ENCODE measurements at places on chromosomes 16 and 17.

GRCh38 chr16:50722405-50722737 is 19.5 kb upstream of the CYLD start:
- no peak for DNase-seq

DNA sequence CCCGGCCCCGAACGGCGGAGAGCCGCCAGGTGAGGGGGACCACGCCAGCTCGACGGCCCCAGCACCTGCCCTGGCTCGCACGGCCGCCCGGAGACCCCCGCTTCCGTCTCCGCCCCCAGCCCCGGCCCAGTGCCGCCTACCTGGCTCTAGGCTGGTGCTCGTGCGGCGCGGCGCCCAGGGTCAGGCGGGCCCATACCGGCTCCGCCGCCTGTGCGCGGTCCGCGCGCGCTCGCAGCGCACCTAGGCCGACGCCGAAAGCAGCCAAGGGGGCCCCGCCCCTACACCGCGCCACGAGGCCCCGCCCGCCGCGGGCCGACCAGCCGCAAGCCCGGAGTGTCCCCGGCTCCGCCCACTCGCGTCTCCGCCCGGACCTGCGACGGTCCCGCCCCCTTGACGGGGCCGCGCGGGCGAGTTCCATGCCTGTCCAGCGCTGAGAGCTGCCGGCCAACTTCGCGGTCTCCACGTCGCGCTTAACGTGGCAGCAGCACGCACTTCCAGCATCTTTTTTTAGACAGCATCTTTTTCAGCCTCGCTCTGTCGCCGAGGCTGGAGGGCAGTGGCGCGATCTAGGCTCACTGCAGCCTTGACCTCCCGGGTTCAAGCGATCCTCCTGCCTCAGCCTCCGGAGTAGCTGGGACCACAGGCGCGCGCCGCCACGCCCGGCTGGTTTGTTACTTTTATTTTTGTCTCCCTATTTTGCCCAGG is at the start of gene SLC25A39:
TSS of gene SLC25A39 (minus strand) at position 253 of the 705 bp plus-strand sequence. CDS start 1,261 bp downstream, outside the sequence.
- peak; percentile 93 for DNase-seq

- no peak for DNase-seq
Measured at GRCh38 chr17:39018267-39019134, 51.3 kb upstream of the FBXO47 start.

DNA sequence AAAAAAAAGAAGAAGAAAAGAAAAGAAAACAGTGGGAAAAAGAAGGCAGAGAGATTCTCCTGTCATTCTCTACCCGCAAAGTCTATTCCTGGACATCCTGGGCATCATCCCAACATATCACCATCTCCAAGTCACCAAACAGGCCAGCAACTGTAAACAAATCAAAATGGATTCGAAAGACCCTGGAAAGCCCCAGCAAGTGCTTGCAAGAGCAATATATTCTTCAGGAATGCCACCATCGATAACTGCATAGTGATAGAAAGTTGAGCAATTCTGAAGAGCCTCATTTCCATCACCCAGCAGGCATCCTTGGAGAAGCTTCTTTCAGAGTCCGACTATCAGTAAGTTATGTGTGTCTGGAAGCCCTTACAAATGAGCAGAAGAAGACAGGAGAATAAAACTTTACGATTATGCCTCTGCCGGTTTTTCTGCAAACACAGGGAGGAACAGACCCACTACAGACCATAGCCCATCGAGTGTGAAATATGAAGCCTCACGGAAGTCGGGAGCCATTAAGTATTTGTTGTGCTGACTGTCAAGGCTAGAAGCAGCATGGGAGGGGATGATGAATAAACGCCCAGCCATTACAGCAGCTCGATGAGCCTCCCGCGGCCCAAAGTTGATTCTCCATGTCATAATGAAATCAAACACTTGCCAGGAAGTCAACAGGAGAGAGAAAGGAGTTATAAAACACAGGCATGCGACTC is 64.5 kb upstream of the SEC14L1 start:
- no peak for DNase-seq

- DNase-seq = no peak
Measured at GRCh38 chr16:57994778-57995177, 5.7 kb downstream of the ZNF319 start.

DNA sequence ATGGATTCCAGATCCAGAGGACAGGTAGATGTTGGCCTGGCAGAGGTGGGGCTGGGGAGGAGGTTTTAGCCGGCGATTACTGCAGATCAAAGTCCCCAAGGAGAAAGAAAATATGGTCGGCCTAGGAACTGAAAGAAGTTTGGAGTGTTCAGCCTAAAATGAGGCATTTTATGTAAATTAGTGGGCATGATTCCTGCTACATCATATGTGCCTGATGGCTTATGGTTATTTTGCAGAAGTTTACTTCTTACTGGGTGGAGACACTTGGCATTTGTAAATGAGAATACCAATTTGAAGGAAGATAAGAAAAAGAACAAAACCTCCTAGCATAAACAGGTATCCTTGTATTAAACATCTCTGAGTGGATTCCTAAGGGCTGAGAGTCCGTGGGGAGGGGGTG is 149.3 kb downstream of the FOXL1 start:
- no peak for DNase-seq

GRCh38 chr16:5028950-5029475 is 4.7 kb downstream of the NAGPA start:
- no peak for DNase-seq

DNA sequence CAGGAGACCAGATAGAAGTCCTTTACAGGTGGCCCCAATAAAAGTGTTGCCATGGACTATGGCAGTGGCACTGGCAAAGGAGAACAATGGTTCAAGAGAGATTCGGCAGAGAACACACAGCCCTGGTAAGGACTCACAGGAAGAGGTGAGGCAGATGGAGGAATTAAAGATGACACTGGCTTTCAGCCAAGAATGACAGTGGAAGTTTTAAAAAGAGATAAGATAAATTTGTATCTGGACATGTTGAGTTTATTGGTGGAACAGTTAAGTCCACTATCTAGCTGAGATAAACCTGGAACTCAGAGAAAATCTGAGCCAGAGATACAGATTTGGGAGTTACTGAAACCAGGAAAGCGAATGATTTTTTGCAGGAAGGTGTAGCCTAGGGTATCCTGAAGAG is 20.1 kb downstream of the CMC2 start:
- no peak for DNase-seq

- no peak for DNase-seq
Measured at GRCh38 chr17:74108126-74108705, 95.3 kb upstream of the RPL38 start.

DNA sequence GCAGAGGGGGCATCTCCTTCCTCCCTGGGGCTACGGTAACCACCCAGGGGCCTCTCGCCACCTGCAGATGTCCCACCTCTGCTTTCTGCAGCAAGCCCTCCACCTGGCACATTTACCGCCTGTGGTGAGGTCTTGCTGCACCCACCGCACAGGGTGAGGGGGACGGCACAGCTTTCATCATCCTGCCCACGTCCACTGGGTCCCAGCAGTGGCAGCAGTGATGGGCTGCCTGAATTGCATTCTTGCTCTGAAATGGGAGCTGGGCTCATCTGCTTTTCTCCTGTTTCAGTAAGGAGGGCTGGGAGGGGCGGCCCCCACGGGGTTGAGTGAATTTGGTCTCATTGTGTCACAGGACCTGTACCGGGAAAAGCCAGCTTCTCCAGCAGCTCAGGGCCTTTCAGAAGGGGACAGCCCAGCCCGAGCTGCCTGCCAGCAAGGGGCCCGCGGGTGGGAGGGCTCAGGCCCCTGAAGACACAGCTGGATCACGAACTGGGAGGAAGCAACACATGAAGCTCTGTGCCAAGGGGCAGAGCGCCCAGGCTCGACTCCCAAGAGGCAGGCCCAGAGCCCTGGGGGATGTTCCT is 12.7 kb downstream of the DNAAF8 start:
- no peak for DNase-seq

- no peak for DNase-seq
Measured at GRCh38 chr16:6027733-6028132, 930.1 kb upstream of the EEF2KMT start.

DNA sequence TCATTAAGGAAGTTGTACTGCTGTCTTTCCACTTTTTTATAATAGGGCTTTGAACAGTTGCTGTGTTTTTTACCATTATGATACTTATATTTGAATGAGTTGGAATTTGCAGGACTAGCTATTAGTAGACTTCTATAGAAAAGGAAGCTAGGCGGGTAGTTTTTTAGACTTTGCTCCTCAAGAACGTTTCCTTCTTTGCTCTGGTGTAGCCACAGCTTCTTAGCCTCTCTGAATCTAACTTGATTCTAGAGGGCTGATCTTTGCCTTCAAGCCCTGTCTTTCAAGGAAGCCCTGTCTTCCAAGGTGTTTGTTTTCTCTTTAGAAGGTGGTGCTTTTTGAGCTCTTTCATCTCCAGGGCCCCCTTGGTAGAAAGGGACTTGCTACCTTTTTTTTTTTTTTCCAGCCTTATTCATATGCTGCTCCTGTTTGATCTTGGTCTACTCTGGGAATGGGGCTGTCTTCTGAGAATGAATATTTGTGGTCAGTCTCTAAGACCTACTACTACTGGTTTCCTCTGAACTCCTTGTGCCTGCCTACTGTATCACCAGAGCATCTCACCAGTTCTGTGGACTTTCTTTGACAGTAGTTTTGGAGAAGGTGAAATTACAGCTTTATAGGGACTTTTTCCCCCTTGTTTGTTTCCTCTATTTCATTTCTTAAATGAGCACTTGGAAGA is 52.3 kb upstream of the RASL10B start:
- DNase-seq = no peak

DNA sequence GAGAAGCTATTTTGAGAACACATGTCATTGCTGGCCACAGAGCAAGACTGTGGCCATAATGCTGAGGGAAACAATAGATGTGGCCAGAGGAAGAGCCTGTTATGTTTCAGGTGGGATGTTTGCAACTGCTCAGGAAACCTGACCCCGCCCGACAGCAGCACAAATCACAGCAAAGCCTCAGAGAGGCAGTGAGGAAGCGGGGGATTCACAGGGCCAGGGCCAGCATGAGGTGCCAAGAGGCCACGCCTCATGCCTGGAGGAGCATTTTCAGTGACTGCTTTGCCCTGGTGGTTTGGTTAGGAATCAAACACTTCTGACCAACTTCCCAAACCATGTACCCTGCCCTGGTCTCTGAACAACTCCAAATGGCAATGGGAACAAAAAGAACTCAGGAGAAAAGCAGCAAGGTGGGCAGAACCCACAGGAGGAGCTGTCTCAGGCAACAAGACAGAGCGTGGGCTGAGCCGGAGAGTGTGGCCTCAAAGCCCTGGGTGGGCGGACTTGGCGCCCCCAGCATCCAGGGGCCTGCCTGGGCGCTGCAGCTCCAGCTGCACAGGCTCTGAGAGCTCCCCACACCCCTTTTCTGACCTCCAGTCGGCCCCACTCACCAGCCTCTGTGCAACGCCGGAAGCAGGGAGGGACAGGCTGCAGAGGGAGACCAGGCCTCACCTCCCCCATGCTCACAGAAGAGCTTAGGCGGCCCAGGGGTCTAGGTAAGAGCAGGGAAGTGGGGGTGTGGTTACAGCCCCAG is 20.6 kb downstream of the HIC1 start:
- no peak for DNase-seq

- DNase-seq = no peak
Measured at GRCh38 chr17:37824534-37825485, 80.0 kb upstream of the HNF1B start.

GRCh38 chr16:10728003-10728887 is 15.4 kb upstream of the NUBP1 start:
- no peak for DNase-seq

DNA sequence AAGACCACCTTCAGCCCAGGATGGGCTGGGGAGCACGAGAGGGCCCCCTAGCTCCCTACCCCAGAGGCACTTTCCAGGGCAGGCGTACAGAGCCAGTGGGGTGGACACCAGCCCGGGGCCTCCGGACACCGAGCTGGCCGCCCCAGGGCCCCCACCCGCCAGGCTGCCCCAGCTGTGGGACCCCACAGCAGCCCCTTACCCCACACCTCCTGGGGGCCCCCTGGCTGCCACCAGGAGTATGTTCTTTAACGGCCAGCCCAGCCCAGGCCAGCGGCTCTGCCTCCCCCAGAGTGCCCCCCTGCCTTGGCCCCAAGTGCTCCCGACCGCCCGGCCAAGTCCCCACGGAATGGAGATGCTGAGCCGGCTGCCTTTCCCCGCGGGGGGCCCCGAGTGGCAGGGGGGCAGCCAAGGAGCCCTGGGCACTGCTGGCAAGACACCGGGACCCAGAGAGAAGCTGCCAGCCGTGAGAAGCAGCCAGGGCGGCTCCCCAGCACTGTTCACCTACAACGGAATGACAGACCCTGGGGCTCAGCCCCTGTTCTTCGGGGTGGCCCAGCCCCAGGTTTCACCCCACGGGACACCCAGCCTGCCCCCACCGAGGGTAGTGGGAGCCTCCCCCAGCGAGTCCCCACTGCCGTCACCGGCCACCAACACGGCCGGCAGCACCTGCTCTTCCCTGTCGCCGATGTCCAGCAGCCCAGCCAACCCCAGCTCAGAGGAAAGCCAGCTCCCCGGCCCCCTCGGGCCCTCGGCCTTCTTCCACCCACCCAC is 24.3 kb upstream of the ZFPM1 start:
- DNase-seq = no peak

- DNase-seq = no peak
Measured at GRCh38 chr16:87621550-87621829, 19.2 kb downstream of the JPH3 start.

DNA sequence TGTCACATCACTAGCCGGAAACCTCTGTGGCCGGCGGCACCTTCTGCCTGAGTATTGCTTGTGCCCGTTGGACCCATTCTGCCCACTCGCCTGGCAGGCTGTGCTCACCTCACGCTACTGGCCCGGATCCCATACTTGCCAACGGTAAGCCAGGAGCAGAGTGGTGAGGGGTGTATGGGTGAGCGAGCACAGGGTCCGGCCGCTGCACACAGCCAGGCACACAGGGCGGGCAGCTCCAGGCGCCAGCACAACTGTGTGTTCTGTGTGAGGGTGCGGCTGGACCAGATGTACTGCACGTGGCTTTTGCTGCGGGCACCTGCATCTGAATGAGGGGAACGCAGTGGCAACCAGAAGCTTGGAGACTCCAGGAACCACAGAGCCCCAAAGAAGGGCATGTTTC is 455.7 kb downstream of the CDH8 start:
- DNase-seq = no peak

DNA sequence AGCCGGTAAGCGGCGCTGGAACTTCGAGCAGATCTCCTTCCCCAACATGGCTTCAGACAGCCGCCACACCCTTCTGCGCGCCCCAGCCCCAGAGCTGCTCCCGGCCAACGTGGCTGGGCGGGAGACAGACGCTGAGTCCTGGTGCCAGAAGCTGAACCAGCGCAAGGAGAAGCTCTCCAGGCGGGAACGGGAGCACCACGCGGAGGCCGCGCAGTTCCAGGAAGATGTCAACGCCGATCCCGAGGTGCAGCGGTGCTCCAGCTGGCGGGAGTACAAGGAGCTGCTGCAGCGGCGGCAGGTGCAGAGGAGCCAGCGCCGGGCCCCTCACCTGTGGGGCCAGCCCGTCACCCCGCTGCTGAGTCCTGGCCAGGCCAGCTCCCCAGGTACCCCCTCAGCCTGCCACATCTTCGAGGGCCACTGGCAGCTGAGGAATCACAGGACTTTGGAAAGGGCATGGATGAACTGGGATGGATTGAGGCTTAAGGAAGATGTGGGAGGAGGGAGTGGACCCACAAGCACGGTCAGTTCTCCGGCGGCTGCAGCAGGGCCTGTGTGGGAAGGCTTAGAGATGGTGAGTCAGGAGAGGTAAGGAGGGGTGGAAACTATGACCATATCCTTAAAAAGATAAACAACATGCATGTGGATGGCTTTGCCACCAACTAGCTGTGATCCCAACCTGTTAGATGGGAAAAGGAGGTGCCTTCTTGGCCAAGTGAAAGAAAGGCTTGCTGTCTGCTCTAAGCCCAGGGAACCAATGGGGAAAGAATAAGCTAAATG is 3.4 kb upstream of the LLGL2 start:
- DNase-seq = no peak

- no peak for DNase-seq
Measured at GRCh38 chr16:50534958-50535357, 13.2 kb upstream of the NKD1 start.
